ENCODE measurements at places on chromosomes 5 and 9.

DNA sequence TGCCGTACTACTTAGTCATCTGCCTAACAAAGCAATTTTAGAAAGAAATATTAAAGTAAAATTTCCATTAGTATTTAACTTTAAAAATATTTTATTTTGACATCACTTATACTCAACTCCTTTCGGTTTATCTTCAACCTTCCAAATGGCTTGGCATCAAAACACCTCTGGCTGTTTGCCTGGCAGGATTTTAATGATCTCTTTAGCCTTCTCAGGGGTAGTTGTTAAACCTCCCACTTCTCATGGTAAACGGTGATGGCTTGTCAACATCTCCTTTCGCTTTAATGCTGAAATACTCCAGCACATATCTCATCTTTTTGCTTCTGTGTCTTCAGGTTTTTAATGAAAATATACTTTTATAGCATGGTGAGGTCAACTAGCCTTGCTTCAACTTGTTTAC, 747.1 kb downstream of the CETN3 start:
- no peak for DNase-seq

GRCh38 chr5:102722931-102723330, 32.2 kb upstream of the PAM start:
- no peak for DNase-seq

DNA sequence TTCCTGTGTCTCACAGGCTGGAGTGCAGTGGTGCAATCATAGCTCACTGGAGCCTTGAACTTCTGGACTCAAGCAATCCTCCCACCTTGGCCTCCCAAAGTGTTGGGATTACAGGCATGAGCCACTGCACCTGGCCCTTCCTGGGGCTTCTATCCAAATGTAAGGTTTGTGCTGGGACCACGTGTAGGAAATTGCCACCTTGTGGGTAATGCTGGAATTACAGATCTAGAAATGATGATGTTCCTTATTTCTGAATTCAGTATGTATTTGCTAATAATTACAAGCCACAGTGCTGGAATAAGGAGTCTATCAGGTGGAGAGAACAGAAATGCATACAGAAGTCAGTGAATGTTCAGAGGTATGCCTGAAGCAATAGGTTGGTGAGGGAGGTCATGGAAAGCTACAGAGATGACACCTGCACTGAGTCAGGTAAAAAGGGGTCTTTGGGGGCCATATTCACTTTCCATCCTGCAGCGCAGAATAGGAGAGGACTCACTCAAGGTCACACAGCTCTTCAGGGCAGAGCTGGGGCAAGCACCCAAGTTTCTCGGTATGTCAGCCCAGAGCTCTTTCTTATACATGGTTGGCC, 8.8 kb upstream of the IGFBPL1 start:
- no peak for DNase-seq

GRCh38 chr9:130526193-130526853, 53.1 kb upstream of the FUBP3 start:
- no peak for DNase-seq

DNA sequence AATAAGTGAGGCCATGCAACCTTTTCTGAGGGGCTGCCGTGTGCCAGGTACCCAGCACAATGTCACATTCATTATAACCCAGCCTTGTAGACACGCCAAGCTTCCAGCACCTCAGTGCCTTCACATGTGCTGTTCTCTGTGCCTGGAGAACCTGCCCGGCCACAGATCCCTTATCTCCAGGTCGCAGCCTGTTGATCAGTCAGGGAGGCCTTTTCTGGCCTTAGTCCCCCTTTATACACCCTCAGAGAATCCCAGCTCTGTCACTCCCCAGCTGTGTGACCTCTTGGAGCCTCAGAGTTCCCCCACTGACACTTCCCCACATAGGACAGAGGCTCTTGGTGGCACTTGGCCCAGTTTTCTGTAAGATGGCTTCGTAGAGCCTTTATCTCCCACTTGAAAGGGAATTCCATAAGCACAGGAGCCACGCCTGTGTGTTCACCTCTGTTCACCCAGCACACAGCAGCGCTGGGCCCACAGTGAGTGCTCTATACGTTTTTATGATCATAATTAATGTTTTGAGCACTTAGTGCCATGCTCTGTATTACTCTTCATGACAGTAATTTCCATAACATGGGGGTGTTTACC, 38.7 kb downstream of the NEURL1B start:
- DNase-seq: no peak

DNA sequence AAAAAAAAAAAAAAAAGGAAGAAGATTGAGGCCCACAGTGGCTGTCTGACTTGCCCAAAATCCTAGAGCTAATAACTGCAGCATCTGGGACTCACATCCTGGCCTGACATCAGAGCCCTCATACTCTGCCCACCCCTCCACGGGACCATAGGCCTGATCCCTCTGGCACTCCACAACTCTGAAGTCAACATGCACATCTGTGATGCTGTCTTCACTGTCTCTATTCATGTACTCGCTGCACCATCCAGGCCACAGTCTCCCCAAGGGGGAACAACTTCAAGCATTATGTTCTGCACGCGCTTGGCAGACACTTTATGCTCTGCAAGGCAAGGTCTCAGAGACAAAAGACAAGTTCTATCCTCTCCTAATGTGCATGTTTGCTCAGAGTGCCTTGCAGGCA, 158.2 kb downstream of the SPOCK1 start:
- no peak for DNase-seq

GRCh38 chr5:10591159-10591558, 27.3 kb downstream of the ANKRD33B start:
- no peak for DNase-seq

- DNase-seq: no peak
Measured at GRCh38 chr9:119088002-119088547, 281.2 kb downstream of the BRINP1 start.

- peak; percentile 58 for DNase-seq
Measured at GRCh38 chr9:134381671-134382516, 55.6 kb downstream of the RXRA start.

DNA sequence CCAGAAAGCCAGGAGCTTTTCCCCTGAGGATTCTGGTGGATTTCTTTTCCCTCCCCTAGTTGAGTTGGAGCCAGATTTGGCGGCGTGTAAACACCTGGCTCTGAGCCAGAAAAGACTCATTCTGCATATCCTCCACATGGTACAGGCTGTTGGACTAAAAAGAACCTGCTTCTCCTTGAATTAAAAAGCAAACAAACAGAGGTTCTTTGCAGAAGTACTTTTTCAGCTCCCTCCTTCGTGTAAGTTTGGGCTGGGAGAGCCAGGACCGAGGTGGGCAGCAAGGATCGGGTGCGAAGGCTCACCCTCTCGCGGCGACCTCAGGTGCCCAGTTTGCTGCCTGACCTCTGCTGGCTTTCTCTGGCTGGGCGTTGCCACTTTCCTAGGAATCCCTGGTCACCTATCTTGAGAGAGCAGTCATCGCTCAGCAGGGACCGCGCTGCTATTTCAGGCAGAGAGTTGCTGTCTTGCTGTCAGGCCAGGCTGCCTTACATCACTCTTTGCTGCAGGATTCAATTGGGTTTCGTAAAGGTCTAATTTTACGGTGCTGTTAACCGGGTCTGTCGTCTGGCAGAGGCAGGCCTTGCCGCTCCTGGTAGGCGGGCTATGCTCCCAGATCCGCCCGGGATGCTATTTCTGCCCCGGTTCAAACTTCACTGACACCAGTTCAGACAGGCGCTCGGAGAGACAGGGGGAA, 3.2 kb downstream of the PAPPA start:
- peak; percentile 51 for DNase-seq

- no peak for DNase-seq
Measured at GRCh38 chr5:142861011-142861410, 90.8 kb downstream of the ARHGAP26 start.

DNA sequence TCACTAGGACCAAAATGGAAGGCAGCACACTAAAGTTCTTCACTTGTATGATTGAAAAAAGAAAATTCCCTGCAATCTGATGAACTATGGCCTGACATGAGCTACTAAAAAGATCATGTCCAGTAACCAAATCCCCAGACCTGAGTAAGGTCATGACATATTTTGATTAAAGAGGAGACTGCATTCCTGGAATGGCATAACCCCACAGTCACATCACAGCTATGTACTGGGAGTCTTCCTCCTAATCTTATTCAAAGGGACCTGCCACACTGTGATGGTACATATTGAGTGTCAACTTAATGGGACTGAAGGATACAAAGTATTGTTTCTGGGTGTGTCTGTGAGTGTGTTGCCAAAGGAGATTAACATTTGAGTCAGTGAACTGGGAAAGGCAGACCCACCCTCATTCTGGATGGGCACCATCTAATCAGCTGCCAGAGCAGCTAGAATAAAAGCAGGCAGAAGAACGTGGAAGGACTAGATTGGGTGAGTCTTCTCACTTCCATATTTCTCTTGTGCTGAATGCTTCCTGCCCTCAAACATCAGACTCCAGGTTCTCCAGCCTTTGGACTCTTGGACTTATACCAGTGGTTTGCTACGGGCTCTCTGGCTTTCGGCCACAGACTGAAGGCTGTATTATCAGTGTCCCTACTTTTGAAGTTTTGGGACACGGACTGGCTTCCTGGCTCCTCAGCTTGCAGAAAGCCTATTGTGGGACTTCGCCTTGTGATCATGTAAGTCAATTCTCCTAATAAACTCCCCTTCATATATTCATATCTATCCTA, 345.0 kb downstream of the TMEM38B start:
- no peak for DNase-seq

- no peak for DNase-seq
Measured at GRCh38 chr9:81266674-81267073, 422.7 kb downstream of the TLE1 start.

DNA sequence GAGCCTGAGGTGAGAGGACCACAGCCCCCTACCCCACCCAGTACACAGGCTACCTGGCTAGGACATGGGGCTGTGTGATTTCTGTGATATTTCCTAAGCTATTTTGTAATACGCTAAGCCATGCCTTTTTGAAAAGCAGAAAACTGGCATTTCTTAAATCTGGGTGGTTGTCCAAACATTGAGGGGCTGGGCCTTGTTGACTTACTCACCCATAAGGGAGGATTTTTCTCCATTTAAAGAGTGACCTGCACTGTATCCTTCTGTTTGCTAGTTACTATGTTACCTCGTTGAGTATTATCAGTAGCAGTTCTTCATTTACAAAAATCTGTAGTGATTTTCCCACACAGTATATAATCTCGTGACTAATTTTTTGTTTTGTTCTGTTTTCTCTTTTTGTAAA, 117.5 kb upstream of the OTULINL start:
- no peak for DNase-seq

DNA sequence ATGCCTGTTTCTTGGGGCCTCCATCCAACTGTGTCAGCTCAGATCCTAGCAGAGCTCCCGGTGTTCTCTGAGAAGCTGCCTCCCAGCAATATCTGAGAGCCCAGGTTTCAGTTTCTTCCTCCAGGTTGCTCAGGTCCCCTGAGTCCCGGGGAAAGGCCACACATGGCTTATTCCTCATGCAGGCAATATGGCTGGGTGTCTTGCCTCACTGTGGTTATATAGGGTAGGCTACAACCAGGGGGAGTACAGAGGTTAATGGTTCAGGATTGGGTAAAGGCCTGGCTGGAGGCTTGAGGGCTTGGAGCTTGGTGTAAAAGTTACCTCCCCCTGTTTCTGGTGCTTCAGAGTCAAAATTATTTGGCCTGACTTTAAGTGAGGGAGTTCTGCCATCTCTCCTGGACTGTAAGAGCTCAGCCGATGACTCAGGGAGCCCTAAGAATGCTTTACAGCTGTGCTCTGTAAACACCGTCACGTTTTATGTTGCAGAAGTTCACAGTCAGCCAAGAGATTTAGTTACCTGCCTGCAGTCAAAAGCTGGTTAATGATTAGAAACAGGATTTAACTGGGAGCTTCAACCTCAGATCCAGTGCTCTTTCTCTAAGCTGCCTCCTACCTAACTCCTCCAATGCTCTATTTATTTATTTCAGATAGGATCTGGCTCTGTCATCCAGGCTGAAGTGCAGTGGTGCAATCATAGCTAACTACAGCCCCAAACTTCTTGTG, 24.3 kb upstream of the UBAP2 start:
- DNase-seq: peak; percentile 51

DNA sequence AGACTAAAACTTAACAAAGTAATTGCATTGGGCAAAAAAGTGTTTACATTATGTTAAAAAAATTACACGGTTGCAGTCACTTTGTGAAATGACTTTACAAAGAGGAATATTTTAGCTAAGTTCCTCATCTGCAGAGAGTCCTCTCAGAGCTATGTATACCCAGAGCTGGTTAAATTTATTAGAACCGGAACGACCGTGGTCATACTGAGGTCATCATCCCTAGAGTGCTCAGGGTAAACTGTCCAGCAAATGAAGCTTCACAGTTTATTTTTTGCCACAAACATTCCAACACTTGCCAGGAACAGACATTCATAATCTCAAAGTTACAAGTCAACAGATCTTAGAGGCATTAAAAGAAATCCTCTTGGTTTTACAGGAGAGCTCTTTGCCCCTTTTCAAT, 897 bp downstream of the ROPN1L start:
- no peak for DNase-seq

- no peak for DNase-seq
Measured at GRCh38 chr5:157470631-157471030, 10.6 kb downstream of the NIPAL4 start.

- DNase-seq: no peak
Measured at GRCh38 chr9:36336131-36336907, 63.8 kb downstream of the RNF38 start.

DNA sequence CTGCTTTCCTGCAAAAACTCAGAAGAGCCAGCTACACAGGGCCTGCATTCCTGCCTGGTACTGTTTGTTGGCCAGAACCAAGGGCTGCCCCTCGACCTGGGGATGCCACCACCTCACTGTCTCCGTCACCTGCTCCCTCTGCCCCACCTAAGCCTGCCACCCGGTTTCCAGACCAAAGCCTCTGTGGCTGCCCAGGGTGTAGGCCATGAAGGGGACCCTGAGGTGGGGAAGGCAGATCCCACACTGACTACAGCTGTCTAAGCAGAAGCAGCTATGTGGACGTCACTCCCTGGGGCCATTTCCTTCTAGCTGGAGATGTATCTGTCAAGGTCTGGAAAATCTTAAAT, 35.8 kb downstream of the RASGEF1C start:
- DNase-seq: no peak

DNA sequence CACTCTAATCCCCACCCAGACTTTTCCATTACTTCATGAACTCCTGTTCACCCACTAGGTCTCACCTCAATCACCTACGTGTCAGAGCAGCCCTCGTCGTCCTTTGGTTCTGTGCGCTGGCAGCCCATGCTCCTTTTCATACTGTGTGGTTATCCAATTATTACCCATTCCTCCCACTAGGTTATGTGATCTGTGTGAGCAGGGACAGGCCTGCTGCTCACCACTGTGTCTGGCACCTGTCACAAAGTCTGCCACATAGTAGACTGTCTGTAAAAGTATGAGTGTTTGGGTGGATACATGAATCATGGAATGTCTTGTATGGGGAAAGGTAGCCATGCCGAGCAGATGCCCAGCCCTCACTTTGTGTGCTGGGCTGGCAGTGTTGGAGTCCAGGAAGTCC, 12.1 kb upstream of the SMAD5 start:
- no peak for DNase-seq

DNA sequence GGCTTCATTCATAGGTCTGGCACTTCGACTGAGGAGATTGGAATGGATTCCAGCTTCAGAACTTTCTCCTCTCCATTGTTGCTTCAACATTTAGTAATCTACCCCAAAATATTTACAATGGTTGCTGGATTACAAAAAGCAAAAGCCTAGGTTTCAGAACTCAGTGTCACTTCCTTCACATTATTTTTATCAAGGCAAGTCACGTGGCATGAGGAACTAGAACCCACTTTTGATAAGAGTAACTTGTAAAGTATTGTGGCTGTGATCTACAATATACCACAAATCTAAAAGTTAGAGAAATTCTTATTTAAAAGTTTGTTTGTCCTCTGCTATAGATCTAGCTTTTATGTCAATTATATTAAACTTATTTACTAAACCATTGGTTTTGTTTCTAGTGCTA, 39.7 kb upstream of the ANKDD1B start:
- no peak for DNase-seq

- DNase-seq: no peak
Measured at GRCh38 chr5:17259630-17260257, 42.3 kb downstream of the BASP1 start.

Data from thyroid gland (tissue), 4 donors.